ENCODE measurements at places on chromosomes 13 and 19.

DNA sequence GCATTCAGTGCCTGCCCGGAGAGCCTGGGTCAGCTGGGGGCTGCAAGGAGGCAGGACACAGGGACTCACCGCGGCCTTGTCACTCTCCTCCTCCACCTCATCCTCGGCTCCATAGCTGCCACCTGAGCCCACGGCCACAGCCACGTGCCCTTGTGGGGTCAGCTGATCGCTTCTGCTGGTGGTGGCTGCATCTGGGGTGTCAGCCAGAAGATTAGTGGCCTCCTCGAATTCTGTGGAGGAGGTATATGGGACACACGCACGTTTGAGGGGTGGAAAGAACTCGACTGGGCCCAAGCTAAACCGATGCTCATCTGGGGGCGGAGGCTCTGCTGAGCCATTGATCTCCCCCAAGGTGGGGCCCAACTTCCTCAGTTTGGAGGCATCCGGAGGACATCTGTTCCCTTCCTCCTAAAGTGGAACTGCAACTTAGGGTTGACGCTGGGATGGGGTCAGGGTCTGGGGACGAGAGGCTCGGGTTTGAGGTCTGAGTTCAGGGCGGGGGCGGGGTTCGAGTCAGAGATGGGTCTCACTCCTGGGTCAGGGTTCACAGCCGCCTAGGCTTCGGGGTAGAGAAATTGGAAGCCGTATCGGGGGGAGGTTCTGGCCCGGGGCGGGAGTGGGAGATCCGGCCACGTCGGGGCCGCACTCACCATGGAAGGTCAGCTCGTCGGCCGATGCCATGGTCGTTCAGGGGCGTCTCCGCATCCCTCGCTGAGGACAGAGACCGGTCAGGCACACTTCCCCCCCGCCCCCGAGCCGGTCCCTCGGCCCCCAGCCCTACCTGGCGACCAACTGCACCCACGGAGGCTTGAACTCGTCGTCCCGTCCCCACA is 493 bp downstream of the YIPF2 start:
- peak; percentile 20 for DNase-seq

DNA sequence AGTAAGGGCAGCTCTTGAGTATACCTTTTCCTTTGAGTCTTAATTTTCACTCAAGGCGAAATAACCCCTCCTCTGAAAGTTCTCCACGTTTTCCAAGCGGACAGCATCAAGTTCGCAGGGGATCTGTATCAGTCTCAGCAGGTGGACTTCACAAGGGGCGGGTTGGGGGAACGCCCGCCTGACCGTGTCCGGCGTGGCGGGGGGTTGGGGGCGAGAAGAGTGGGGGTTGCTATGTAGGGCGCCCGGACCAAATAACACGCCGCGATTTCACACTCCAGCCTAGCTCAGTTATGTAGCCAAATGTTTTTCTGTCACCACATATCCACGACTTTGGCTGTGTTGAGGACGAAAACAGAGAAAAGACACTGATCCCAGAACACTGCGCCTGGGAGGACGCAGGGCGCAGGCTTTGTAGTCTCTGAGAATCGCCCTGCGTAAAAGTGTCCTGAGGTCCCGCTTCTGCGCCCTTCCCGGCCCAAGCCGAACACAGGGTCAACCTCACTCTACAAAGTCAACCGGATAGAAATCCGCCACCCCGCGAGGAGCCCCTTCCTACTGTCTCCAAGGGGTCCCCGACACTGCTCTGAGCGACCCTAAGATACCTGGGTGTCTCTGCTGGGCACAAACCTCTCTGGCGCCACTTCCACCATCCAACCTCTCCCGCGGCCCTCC is 524 bp downstream of the RUBCNL start:
- no peak for DNase-seq

DNA sequence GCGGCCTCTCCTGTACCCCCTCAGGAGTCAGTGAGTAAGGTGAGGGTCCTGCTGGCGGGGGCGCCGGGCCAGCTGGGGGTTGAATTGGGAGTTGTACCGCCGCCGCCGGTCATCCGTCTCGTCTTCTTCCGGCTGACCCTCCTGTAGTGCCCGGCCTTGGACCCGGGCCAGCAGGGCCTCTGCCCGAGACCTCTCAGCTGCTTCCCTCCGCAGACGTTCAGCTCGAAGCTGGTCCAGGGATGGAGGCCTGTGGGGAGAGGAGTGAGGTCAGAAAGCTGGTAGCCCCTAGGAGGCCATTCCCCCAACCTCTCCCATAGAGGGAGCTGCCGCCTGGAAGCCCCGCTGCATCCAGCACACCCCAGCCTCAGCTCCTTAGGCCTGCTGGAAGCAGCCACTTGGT is 3.8 kb downstream of the LENG1 start:
- no peak for DNase-seq

- no peak for DNase-seq
Observed at GRCh38 chr13:28610996-28611395, 47.9 kb upstream of the POMP start.

- no peak for DNase-seq
Observed at GRCh38 chr19:34282611-34283519, 28.5 kb downstream of the GARRE1 start.

DNA sequence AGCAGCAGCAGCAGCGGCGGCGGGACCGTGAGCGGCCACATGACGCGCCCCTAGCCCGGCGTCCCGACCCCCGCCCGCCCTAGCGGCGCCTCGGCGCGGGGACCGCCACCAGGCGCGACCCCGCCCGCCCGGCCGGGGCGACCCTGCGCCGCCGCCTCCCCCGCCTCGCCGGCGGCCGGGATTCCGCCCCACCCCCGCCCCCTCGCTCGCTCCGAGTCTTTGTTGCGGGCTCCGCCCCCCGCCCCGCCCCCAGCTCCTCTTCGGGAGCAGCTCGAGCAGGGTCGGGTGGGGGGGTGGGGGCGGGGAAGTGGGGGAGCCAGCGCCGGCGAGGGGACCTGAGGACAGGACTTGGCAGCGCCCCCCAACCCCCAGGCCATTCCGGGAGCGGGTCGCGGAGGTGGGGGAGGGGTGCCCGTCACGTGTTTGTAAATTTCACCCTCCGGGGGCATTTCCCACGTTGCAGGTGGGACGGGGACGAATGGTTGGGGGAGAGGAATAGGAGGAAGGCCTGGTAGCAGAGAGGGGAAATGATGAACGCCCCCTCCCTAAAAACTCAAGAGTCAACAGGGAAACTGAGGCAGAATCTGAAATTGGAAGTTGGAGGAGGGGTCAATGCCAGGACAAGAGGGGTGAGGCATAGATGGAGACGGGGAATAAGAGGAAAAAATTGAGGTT is at the start of gene OLFM2:
TSS of gene OLFM2 (minus strand) at position 190 of the 675 bp plus-strand sequence. CDS start at position 41, 149 bp downstream.
- no peak for DNase-seq
